Psoas muscle (tissue), 8 donors: ENCODE measurements at places on chromosomes 3 and 15.

DNA sequence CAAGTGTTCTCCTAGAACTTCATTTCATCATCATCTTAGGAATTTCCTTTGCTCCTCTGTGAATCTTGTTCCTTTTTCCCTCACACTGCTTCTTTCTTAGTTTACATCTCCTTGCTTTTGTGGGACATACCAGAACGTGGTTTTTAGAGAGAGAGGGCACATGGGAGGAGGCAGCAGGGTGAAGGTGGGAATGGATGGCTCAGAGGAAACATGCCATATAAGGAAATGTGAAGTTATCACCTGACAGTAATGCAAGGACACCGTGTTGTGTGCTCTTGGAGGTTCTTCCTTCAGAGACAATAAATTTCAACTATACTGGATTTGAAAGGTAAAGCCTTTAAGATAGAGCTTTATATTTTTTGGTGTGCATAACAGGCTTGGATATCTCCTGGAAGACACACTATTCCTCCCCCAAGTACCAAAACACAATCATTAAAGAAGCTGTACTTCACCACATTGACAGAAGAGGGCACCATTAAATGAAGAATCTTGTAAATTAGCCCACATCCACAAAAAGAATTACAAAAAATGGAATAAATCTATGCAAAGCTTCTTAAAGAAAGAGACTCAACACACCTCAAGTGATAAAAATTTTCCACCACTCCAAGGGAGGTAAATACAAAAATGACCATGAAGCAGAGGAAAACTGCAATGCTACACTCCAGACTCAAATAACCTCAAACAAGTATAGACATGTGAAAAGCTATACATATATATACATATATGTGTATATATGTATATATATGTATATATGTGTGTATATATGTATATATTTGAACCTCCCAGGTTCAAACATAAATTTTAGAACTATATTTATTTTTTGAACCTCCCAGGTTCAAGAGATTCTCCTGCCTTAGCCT, 26.1 kb downstream of the RPL39L start:
- no peaks in the 10 kb centered on the region for H3K36me3 ChIP-seq
- H3K27me3 ChIP-seq: no peaks in the 10 kb centered on the region
- no peak overlapping the region for H3K27ac ChIP-seq
- H3K4me1 ChIP-seq: no peaks in the 10 kb centered on the region

DNA sequence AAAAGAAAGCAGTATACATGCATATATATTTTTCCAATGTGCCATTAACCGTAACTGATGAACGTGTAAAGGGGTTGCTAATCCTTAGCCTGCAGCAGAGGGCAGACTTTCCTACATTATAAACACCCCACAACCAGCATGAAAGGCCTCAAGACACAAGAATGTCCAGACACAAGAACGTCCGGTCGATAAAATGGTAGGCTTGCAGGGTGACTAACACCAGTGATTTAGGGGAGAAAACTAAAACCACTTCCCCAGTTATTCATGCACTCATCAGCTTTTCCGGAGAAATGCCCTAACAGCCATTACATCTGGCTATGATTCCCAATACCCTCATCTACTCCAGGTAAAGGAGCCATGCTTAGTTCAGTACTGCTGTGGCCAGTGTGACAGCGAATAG, 57.4 kb downstream of the LRTM1 start:
- no peak for DNase-seq
- no peaks in the 10 kb centered on the region for H3K4me1 ChIP-seq
- no peak overlapping the region for H3K27ac ChIP-seq
- H3K4me3 ChIP-seq: no peak overlapping the region

DNA sequence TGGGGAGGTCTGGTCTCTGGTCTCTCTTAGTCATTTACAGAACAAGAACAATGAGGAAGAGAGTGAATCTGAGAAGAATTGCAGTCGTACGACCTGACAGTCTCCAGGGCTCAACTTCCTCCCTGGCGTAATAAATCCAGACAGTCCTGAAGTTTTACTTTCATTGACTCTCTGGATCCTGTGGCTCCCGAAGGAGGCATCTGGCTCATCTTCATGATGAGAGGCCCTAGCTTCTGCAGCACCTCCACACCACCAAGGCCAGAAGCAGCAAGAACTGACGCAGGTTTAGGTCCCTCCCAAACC, 11.8 kb upstream of the CYFIP1 start:
- no peak overlapping the region for H3K4me3 ChIP-seq
- H3K27ac ChIP-seq: no peak overlapping the region
- no peaks in the 10 kb centered on the region for H3K27me3 ChIP-seq
- no peaks in the 10 kb centered on the region for H3K4me1 ChIP-seq
- no peak for DNase-seq
- H3K36me3 ChIP-seq: no peaks in the 10 kb centered on the region

DNA sequence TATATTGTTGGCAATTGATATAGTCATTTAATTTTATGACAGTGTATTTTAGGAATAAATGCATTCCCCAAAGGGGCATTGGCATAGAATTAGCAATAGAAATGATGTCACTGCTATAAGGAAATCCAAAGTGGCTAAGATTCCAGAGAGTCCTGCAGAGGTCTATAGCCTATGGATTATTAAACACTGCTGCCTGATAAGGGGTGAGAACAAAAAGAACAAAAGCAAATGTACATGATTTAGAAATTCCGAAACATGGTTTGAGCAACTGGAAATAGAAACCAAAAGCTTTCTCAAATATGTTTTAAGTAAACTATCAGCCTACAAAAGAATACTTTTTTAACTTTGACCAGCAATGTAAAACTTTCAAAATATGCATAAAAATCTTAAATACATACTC, 280.1 kb upstream of the RASGRP1 start:
- H3K27me3 ChIP-seq: no peaks in the 10 kb centered on the region
- no peak overlapping the region for H3K27ac ChIP-seq
- H3K36me3 ChIP-seq: no peaks in the 10 kb centered on the region
- no peaks in the 10 kb centered on the region for H3K4me1 ChIP-seq
- no peak overlapping the region for H3K4me3 ChIP-seq
